Thymus (tissue), 14 donors: ENCODE measurements at places on chromosomes 1 and 21. TPM values are rescaled to one million over a fixed set of nuclear protein-coding genes. Genes with fewer than 3 reads are reported as not detected.

The CNIH3 gene
- 2.3 TPM for total RNA-seq

DNA sequence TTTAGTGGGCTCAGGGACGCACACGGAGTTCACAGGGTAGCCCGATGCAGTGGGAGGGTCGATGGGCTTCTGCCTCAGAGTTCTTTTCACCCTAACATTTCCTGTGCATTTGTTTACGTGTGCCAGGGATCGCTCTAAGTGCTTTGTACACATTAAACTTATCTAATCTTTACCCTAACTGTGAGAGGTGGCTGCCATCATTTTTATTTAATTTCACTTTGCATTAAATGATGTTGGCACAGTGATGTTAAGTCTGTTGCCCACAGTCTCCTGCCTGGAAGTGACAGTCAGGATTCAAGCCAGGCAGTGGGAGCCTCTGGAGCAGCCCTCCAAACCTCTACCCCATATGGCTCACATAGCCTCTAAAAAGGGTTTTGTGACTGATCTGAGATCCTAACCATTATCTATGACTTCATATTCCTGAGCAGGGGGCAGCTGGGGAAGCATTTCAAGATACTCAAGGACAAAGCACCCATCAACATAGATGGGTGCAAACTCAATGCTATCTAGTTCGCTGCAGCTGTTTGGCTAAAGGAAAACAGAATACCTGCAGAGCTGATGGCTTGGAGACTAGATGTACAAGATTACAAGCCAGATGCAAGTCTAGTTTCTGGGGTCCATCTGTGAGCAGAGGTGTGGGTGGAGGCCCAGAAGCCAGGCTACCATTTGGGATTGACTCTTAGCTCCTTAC lies 303.8 kb downstream of the DISC1 start:
- no peak for DNase-seq

GRCh38 chr1:184952428-184952827 lies 21.9 kb downstream of the NIBAN1 start:
- DNase-seq, result no peak

DNA sequence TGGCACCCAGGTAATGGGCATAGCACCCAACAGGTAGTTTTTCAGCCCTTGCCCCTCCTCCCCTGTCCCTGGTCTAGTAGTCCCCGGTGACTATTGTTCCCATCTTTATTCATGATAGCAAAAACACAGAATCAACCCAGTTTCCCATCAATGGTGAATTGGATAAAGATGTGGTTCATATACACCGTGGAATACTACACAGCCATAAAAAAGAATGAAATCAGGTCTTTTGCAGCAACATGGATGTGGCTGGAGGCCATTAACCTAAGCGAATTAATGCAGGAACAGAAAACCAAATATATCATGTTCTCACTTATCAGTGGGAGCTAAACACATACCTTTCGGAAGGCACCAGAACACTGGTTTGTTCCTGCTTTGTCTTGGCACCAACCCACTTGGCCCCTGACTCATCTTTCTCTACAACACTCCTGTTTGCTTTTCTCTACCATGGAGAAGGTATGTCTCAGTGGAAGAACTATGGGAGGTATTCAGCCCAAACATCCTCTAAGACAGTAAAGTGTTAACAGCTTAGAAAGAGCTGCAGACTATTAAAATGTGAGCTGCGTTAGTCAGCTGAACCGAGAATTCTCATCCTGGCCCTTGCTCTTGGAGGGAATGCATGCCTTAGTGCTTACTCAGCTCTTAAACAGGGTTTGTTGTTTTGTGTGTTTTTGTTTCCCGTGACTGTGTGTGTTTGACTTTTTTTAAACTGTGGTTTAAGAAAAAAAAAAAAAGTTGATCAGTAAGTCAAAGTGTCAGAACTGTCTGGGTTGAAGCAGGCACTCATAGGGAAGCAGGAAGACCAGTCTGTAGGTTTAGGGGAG lies 203.0 kb downstream of the TOMM20 start:
- peak; percentile 53 for DNase-seq
